GM12878 (cell line): ENCODE measurements at places on chromosomes 4 and X. TPM values are rescaled to one million over a fixed set of nuclear protein-coding genes. Genes with fewer than 3 reads are reported as not detected.

Gene SSX1
- total RNA-seq, result 0.15 TPM in 1 of 2 replicates, not detected in the other

DNA sequence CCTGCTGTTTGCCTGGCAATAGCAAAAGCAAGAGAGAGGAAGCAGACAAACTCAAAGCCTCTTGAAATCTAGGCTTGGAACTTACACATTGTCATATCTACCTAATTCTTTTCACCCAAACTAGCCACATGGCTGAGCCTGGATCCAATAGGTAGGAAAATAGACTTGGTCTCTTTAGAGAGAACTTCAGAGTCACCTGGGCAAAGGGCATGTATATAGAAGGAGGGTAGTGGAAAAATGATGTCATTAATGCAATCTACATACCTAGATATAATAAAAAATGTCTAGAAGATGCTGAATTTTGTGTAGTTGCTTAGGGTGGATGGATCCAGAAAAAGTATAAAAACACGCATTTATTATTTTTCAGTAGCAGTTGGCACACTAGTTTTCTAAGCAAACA lies 237.0 kb upstream of the GEMIN8 start:
- H3K36me3 ChIP-seq, result no peaks in the 10 kb centered on the region
- no peak for DNase-seq
- no peaks in the 10 kb centered on the region for H3K27me3 ChIP-seq
- no peak overlapping the region for H3K4me3 ChIP-seq
- H3K4me1 ChIP-seq, result no peaks in the 10 kb centered on the region
- no peak overlapping the region for H3K27ac ChIP-seq

Gene ABCG2
- total RNA-seq, result not detected in 2 replicates

Gene TCEAL7
- total RNA-seq, result not detected in 2 replicates

DNA sequence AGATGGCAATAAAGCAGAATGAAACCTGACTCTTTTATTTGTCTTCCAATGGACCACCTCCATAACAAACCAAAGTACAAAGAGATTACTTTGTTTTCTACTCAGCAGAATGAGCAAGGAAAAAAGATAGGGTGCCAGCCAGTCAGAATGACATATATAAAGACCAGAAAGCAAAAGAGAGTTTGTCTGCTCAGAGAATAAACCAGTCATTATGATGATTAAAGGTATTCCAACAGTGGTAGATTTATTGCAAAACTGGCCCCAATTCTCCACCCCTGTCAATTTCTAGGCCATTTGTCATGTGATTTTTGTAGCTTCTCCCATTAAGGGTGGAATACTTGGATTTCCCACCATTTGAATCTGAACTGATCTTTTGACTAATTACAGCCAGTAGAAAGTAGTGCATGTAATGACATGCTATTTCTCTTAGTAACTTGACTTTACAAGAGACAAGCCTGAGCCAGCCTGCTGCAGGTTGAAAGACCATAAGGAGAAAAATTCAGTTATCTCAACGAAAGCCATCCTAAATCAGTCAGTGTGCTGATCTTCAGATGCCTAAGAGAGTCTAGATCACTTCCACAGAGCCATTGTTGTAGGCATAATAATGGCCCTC lies 203.1 kb downstream of the EPHA5 start:
- no peaks in the 10 kb centered on the region for H3K36me3 ChIP-seq
- no peak overlapping the region for H3K4me3 ChIP-seq
- no peaks in the 10 kb centered on the region for H3K27me3 ChIP-seq
- H3K27ac ChIP-seq, result no peak overlapping the region
- DNase-seq, result no peak
- H3K4me1 ChIP-seq, result no peaks in the 10 kb centered on the region

DNA sequence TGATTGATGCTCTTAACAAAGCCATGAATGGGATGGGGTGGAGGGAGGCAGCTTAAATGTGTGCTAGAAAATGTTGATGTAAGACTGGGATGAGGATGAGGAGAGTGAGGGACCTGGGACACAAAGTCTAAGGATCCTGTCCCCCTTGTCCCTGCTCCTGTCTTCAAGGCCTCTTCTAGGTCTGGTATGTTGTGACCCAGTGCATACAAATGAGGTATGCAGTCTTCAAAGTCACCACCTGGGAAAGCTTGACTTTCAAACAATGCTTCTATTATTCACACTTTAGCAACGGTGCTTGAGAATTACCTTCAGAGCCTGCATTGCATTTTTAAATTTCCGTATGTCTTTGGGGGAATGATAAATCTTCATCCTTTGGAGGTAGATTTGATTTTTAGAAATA lies 88.4 kb upstream of the SLC34A2 start:
- H3K27ac ChIP-seq, result no peak overlapping the region
- H3K4me3 ChIP-seq, result no peak overlapping the region
- H3K36me3 ChIP-seq, result no peaks in the 10 kb centered on the region
- DNase-seq, result no peak

- no peak for DNase-seq
- H3K4me1 ChIP-seq, result no peaks in the 10 kb centered on the region
- no peaks in the 10 kb centered on the region for H3K27me3 ChIP-seq
- no peak overlapping the region for H3K4me3 ChIP-seq
Observed at GRCh38 chr4:88481537-88481936, 24.6 kb downstream of the HERC5 start.

GRCh38 chrX:30364229-30364628 lies 55.0 kb upstream of the NR0B1 start:
- no peak for DNase-seq
- no peaks in the 10 kb centered on the region for H3K4me1 ChIP-seq
- H3K27ac ChIP-seq, result no peak overlapping the region
- no peaks in the 10 kb centered on the region for H3K36me3 ChIP-seq
- H3K27me3 ChIP-seq, result no peaks in the 10 kb centered on the region; the same call in 1 of the 2 replicates
- H3K4me3 ChIP-seq, result no peak overlapping the region

Gene COX7B2
- not detected in 2 replicates for total RNA-seq

DNA sequence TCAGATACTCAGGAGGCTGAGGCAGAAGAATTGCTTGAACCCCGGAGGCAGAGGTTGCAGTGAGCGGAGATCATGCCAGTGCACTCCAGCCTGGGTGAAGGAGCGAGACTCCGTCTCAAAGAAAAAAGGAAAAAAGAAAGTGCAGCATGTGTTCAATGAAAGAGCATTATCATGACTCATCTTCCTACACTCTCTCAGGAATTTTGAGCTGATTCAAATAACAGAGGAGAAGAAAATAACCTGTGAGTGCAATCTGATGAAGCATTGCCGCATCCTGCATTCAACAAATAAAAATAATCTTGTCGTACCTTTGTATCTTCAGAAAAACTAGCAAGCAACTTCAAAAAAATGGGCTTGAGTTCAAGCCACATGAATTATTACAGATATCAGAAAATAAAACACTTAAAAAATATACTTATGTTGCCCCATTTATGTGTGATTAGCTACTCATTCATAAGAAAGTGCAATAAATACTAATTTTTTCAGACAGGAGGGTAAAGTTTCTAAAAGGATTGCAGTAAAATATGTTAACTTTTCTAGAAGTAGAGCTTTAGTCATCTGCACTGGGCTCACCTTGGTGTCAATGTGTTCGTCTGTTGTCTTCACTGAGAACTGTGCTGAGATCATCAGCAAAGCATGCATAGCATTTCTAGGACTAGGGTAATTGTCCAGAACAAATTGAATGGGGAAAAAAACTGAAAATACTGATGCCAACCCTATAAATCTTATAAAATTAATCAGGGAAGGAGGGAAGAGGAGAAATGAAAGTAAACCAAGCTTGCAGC lies 90.4 kb upstream of the VCX3B start:
- H3K36me3 ChIP-seq, result no peaks in the 10 kb centered on the region
- no peaks in the 10 kb centered on the region for H3K27me3 ChIP-seq
- DNase-seq, result no peak
- H3K4me3 ChIP-seq, result no peak overlapping the region
- no peaks in the 10 kb centered on the region for H3K4me1 ChIP-seq

DNA sequence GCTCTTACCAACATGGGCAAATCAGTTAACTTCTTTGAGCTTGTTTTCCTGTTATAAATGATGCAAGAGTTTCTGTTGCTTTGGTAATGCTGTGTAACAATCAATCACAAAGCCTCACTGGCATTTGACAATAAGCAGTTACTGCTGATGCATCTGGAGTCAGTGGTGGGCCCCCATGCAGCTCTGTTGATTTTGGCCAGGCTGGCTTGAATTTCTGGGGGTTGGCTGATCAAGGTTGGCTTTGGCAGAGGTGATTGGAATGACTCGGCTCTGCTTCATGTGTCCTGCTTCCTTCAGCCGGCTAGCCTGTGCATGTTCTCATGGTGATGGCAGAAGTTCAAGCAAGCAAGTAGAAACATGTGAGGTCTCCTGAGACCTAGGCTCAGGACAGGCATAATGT lies 90.4 kb downstream of the PHEX start:
- H3K4me1 ChIP-seq, result no peaks in the 10 kb centered on the region
- H3K36me3 ChIP-seq, result no peaks in the 10 kb centered on the region
- no peak overlapping the region for H3K27ac ChIP-seq
- no peak overlapping the region for H3K4me3 ChIP-seq
- DNase-seq, result no peak
- H3K27me3 ChIP-seq, result no peaks in the 10 kb centered on the region

GRCh38 chrX:57178605-57179004 lies 41.4 kb upstream of the SPIN2A start:
- no peaks in the 10 kb centered on the region for H3K27me3 ChIP-seq
- no peak overlapping the region for H3K27ac ChIP-seq
- no peak overlapping the region for H3K4me3 ChIP-seq

DNA sequence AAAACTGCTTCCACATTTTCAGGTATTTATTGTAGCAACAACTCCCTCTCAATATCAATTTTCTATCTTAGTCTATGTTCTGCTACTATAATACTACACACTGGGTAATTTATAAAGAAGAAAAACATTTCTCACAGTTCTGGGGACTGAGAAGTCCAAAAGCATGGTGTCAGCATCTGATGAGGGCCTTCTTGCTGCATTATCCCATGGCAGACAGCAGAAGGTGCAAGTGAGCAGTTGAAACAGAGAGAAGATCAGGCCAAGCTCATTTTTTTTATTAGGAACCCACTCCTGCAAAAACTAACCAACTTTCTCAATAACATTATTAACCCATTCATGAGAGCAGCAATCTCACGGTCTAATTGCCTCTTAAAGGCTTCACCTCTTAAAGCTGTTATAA lies 376.0 kb downstream of the RAB28 start:
- H3K4me1 ChIP-seq, result no peaks in the 10 kb centered on the region
- H3K27me3 ChIP-seq, result no peaks in the 10 kb centered on the region
- no peak overlapping the region for H3K27ac ChIP-seq

Gene TEX11
- total RNA-seq, result not detected in 2 replicates

- no peak for DNase-seq
- no peak overlapping the region for H3K4me3 ChIP-seq
- no peaks in the 10 kb centered on the region for H3K27me3 ChIP-seq
- no peaks in the 10 kb centered on the region for H3K36me3 ChIP-seq
Observed at GRCh38 chrX:104335756-104336155, 81.0 kb upstream of the ESX1 start.

DNA sequence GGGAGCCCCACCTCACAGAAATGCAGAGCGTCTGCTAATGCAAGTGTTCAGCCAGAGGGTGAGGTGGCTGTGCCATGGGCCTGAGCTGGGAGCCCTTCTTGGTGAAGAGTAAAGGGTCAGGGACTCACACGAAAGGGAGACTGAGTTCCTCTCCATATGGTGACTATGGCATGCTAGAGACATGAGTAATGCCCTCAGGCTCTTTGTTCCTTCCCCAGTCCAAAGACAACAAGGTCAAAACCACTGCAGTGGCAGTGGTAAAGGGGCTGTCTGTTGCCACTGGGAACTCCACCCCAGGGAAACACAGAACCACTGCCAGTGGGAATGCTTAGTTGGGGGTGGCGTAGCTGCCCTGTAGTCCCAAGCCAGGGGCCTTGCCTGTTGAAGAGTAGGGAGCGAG lies 22.4 kb downstream of the RAB40AL start:
- no peak for DNase-seq
- no peaks in the 10 kb centered on the region for H3K27me3 ChIP-seq
- no peaks in the 10 kb centered on the region for H3K4me1 ChIP-seq
- no peaks in the 10 kb centered on the region for H3K36me3 ChIP-seq
- no peak overlapping the region for H3K27ac ChIP-seq

- no peaks in the 10 kb centered on the region for H3K27me3 ChIP-seq
- no peak overlapping the region for H3K4me3 ChIP-seq
- no peak overlapping the region for H3K27ac ChIP-seq
- H3K4me1 ChIP-seq, result no peaks in the 10 kb centered on the region
- DNase-seq, result no peak
Observed at GRCh38 chr4:518569-519083, 19.6 kb downstream of the PIGG start.

- H3K4me3 ChIP-seq, result no peak overlapping the region
- no peaks in the 10 kb centered on the region for H3K27me3 ChIP-seq
- H3K27ac ChIP-seq, result no peak overlapping the region
Observed at GRCh38 chr4:48375651-48376304, 34.4 kb downstream of the SLAIN2 start.

Gene TASL
- 11.8 and 12.4 TPM in 2 replicates for total RNA-seq

Gene AVPR2
- not detected in 2 replicates for total RNA-seq

Gene F8A2
- not detected in 2 replicates for total RNA-seq

Gene STOX2
- 0.21 TPM in 1 of 2 replicates, not detected in the other for total RNA-seq

DNA sequence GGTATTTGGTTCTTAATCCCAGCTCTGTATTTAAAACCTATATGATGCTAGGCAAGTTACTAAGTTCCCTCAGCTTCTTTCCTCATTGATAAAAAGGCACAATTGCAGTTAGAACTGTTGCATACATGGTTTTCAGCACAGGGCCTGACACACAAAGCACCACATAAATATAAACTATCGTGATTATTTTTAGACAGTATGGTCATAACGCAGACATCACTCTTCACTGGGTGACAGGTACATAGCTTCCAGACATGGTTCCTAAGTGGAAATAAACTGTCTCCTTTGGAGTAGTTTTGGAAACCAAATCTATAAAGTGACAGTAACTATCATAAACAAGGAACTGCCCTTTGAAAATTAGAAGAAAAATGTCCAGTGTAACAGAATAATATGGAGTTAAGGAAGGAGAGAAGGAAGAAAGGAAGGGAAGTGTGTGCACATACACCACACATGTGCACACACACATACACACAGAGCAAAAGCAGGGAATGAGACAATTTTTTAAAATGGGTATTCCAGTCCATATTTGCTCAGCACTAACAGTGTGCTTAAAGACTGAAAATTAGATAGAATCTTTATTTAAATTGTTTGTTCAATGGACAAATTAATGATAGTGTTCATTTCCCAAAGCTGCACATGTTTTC lies 12.5 kb upstream of the G3BP2 start:
- H3K27me3 ChIP-seq, result no peaks in the 10 kb centered on the region
- H3K27ac ChIP-seq, result no peak overlapping the region
- DNase-seq, result no peak
- H3K4me3 ChIP-seq, result no peak overlapping the region
- no peaks in the 10 kb centered on the region; the same call in 1 of the 2 replicates for H3K4me1 ChIP-seq
- no peaks in the 10 kb centered on the region for H3K36me3 ChIP-seq

GRCh38 chr4:108139089-108139488 lies 29.6 kb downstream of the LEF1 start:
- no peak overlapping the region for H3K4me3 ChIP-seq
- H3K27ac ChIP-seq, result no peak overlapping the region
- no peaks in the 10 kb centered on the region for H3K4me1 ChIP-seq
- H3K36me3 ChIP-seq, result no peaks in the 10 kb centered on the region
- DNase-seq, result no peak
